ENCODE measurements at places on chromosomes 4 and X.

DNA sequence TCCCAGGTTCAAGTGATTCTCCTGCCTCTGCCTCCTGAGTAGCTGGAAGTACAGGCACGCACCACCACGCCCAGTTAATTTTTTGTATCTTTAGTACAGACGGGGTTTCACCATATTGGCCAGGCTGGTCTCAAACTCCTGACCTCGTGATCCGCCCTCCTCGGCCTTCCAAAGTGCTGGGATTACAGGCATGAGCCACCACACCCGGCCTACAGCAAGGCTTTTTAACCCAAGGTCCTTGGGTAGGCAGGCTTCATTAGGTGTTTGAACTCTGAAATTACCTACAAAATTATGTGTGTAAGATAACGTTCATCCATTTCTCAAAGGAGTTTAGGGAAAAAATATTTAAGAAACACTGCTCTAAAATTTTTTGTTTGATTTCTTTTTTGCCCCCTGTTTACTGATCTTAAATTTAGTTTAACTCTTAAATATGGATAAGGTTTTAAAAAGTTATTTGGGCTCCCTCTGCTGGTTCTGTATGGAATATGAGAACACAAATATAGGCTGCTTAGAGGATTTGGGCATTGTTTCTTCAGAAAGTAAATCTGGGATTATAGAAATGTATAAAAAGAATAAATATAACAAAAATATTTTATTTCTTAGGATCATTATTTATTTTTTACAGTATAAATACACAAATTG is 92.8 kb downstream of the CBR4 start:
- DNase-seq: no peak

DNA sequence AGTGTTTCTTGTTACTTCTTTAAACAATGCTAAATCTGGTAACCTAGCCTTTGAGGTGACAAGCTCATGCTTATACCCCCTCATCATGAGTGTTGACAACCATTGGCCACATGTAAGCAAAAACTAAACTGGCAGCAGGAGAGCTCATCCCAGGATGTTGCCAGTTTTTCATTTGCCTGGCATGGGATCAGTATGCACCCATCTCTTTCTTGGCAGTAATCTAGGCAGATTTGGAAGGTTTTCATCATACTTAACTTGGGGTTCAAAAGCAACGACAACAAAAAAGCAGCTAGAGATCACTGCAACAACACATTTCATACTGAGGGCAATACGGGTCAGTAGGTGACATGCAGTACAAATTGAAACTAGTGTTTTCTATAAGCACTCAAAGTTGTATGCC is 122.0 kb downstream of the PPA2 start:
- DNase-seq: no peak

GRCh38 chr4:152503653-152504290 is 32.1 kb downstream of the FBXW7 start:
- no peak for DNase-seq

DNA sequence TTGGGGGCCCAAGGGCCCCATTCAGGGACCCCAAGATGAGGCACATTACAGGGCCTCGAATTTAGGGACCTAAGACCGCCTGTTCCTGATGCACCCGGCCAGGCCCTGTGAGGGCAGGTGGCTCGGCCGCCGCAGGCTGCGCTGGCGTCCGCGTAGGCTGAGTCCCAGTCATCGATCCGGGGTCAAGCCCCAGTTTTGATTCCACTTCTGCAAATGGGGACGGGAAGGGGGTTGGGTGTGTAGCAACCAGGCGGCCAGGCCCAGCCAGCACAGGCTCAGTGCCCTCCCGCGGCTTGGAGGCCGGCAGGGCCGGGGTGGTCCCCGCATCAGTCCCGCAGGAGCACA is 327 bp downstream of the PNPLA4 start:
- no peak for DNase-seq

GRCh38 chr4:184094532-184095159 is 123.0 kb downstream of the ENPP6 start:
- DNase-seq: no peak

- DNase-seq: no peak
Observed at GRCh38 chrX:110167952-110168451, 149.9 kb downstream of the AMMECR1 start.

DNA sequence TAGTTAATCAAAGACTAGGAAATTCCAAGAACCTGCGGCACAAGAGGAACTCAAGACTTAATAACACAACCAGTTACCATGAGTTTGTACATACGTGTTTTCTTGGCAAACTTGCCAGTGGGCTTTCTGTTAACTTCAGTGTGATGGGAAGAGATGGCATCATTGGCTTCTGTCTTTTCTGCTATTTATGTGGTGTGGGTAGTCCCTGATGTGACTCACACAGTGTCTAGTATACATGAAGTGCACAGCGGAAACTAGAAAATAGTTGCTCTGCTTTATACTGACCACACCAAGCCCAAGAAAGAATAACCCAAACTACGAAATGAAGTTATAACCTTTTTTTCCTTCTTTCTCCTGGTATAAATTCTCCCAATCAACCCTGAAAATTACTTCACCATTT is 24.5 kb downstream of the DAPP1 start:
- no peak for DNase-seq

DNA sequence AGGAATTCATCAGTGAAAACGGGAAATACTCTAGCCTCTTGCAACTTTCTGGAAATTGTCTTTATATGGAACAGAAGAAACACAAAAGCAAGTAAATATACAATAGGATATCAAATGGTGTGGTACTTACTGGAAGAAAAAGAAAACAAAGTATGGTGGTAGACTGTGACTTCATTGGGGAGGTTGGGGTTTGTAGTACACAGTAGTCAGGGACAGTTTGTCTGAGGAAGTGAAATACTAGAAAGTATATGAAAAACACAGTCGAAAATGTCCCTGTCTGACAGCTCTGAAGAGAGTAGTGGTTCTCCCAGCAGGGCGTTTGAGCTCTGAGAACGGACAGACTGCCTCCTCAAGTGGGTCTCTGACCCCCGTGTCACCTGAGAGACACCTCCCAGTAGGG is 390.0 kb upstream of the NWD2 start:
- no peak for DNase-seq

DNA sequence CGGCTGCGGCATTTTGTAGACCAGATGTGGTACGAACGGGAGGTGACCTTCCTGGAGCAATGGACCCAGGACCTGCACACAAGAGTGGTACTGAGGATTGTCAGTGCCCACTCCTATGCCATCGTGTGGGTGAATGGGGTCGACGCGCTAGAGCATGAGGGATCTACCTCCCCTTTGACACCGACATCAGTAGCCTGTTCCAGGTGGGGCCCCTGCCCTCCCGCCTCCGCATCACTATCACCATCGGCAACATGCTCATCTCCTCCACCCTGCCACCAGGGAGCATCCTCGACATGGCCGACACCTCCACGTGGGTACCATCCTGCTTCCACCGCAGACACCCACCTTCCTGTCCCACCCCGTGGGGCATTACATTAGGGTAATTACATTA is 46.2 kb downstream of the SMARCA5 start:
- no peak for DNase-seq

DNA sequence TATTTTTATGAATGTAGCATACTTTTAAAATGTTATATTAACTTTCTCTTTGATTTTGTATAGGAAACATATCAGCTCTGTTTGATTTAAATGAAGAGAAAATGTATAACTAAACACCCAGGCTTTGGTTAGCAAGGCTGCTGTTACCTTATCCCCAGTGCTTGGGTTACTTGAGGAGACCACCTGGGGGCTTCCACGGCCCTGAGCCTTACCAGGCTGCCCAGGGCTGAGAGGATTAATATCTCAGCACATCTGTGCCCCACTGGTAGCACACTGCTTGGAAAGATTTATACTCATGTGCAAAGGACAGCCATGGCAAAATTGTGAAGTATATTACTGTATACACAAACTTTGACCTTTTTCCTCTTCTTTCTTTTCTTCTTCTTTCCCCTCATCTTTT is 752.9 kb downstream of the RAPGEF2 start:
- no peak for DNase-seq

DNA sequence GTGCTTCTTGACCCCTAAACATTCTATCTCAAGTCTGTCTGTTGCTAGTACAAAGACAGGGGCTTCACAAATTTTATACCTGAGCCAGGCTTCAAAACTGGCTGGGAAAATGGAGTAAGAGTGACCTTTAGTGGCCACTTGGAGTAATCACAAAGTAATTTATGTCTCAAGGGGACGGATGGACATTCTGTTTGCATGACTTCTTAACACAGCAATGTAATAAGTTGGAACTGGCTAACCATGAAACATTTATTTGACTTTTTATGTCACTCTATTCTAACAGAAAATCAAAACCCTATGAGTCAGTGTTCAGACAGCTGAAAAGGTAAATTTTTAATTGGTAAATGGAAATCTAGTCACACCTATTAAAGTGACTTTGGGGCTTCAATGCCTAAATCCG is 600.6 kb downstream of the ANKRD50 start:
- peak; percentile 44 for DNase-seq

DNA sequence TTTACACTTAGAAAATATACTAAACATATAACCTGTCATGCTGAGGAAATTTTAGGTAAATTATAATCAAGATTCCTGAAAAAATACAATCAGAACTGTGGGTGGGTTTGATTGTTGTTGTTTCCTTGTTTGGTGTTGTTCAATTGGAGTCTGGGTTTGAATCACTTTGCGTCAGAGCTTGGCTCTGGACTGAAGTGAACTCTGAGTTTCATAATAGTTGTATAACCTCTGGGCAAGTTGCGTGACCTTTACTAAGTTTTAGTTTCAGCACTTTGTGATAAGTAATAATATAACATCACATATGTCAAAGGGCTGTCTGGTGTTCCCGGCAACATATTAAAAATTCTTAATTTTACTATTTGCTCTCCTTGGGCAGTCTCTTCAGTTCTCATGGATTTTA is 758.1 kb downstream of the RAPGEF2 start:
- no peak for DNase-seq

- DNase-seq: no peak
Observed at GRCh38 chr4:145773581-145774234, 93.8 kb downstream of the C4orf51 start.

DNA sequence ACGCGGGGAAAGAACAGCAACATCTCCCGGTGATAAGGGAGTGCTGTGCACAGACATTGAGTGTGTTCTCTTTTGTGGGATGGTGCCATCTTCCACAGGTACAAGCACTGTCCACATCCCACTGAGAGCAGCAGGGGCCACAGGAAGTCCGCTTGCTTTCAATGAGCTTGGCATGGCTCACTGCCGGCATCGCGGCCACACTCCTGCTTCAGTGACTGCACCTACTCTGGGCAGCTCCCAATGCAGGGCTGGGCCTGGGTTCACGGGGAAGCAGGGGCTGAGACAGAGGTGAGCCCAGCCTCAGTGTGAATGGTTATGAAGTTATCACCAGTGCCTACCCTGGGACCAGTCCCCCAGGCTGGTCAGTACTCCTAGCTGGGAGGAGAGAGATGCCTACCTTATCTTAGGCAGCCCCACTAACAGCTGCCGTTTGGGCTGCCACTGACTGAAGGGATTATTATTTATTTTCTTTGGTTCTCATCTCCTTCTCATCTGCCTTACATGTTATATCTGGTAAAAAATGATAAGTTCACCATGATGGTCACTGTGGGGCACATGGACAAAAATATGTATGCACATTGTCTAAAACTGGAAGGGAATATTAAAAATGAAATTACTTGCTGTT is 99.2 kb downstream of the MGST2 start:
- no peak for DNase-seq

GRCh38 chrX:103730147-103730795 is 19.6 kb downstream of the TMEM31 start:
- no peak for DNase-seq

- peak; percentile 37 for DNase-seq
Observed at GRCh38 chr4:75643651-75644050, 13.3 kb upstream of the CDKL2 start.
